ENCODE measurements at places on chromosomes 6 and 20.
A peak's percentile ranks its signal among the peaks of the same experiment; 100 is the strongest.

GRCh38 chr6:15475872-15476271 lies 187.0 kb downstream of the DTNBP1 start:
- DNase-seq = no peak

- DNase-seq = no peak
These were observed 25.4 kb downstream of the NDRG3 start for GRCh38 chr20:36720510-36720909.

DNA sequence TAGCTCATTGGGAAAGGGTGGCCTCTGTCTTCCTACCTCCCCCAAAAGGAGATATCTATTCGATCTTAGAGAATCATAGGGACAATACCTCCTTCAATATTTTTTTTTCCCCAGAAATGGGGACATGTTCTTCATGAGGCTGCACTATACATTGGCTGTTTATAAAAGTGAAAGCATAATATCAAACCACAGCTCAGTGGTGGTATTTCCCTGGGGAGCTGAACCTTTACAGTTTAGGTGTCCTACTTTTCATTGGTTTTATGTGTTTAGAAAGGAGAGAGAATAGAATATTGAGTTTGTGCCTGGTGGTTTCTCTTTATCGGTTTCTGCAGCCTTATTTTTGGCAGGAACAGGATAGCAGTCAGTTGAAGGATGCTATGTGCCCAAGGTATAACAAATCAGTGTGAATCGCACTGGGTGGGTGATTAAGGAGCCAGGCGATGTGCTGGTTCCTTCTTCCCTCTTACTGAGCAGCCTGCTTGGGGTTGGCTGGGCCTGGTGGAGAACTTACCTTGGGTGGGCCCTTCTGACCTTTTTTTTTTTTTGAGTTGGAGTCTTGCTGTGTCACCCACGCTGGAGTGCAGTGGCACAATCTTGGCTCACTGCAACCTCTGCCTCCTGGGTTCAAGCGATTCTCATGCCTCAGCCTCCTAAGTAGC lies 25.2 kb downstream of the UST start:
- DNase-seq = no peak

- no peak for DNase-seq
These were observed 44.7 kb upstream of the FOXQ1 start for GRCh38 chr6:1267057-1267732.

- DNase-seq = no peak
These were observed 80.7 kb downstream of the ANKRD60 start for GRCh38 chr20:58147628-58148370.

GRCh38 chr20:31835977-31836852 lies 9.2 kb downstream of the FOXS1 start:
- DNase-seq = no peak

GRCh38 chr20:40414843-40415615 lies 274.0 kb downstream of the MAFB start:
- DNase-seq = no peak

- DNase-seq = peak; percentile 58
These were observed 58.1 kb downstream of the RAB44 start for GRCh38 chr6:36755435-36756348.

- peak; percentile 13 for DNase-seq
These were observed 1.1 kb upstream of the PHF10 start for GRCh38 chr6:169725125-169726048.

DNA sequence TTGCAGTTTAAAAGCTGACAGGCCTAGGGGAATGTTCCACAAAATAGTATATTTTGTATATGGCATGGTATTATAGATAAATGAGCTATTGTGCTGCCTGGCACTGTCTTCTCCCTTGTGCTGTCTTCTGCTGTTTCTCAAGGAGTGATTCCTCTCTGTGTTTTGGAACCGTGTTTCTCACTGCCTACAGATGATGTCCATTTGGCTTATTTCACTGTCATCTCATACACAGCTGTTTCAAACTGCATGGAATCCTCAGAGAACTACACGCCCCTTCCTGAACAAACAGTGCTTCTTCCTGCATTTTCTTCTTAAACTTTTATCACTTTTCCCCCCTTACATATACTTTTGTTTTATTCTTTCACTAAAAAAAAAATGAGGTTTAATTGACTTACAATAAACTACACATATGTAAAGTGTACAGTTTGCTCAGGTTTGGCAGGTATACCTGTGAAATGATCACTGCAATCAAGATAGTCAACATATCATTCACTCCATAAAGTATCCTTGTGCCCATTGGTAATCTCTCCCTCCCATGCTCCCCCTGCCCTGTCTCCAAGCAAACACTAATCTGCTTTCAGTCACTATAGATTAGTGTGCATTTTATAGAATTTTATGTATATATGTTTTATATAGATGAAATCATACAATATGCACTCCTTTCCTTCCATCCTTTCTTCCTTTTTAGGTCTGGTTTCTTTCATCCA lies 43.0 kb downstream of the CBFA2T2 start:
- no peak for DNase-seq

DNA sequence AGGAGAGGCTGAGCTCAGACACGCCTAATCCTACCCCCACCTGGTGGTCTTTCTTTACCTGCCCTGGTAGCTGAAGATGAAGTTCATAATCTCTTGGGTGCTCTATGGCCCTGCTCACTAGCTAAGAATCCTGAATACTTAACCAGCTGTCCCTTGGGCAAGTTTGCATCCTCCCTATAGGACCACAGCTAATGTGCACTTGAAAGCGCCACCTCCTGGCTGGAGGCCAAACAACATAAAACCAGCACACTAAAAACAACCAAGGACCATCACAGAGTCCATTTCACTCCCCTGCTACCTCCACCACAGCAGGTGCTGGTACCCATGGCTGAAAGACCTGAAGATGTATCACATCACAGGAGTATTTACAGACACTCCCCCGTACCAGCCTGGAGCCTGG lies 155.5 kb upstream of the SLC24A3 start:
- no peak for DNase-seq

DNA sequence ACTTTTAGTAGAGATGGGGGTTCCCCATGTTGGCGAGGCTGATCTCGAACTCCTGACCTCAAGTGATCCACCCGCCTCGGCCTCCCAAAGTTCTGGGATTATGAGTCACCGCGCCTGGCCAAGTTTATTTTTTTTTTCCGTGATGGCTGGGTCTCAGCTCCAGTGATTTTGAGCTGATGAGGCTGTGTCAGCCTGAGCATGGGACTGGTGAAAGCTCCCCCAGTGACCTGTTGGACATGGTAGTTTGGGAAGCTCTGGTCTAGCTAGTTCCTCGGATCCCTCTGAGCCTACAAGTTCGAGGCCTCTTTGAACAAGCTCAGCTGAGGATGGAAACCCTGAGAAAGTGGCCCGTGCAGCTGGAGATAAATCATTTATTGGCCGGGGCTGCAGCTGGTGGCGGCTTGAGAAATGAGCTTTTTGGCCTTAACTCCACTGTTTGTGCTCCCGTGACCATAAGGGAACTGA lies 126.8 kb downstream of the SNX5 start:
- DNase-seq = no peak

DNA sequence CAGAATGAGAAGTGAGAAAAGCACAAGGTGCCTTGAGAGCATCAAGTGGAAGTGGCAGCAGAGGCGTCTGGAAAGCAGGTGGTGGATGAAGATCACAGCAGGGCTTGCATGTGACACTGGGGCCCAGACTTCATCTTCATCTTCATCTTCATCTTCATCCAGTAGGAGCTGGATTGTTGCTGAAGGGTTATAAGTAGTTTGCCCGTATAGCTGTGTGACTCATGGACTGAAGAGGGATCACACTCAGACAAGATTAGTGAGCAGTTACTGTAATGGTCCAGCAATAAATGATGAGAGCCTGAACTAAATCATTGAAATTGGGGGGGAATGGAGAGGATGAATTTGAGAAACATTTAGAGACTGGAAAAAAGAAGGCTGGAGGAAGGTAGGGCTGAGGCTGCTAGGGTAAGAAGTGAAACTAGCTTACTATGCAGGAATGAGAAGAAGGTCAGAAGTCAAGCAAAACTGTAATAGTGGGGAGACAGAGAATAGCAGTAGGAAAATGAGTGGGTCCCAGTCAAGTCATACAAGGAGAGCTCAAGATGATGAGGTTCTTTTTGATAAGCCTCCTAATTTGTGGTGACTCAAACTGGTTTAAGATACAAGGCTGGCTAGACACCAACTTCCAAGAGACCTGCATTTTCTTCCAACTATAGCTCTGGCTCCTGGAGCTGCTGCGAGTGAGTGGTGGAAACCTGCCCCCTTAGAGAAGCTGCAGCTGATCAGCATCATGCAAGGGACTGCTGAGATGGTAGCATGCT lies 92.3 kb upstream of the BEND6 start:
- no peak for DNase-seq

DNA sequence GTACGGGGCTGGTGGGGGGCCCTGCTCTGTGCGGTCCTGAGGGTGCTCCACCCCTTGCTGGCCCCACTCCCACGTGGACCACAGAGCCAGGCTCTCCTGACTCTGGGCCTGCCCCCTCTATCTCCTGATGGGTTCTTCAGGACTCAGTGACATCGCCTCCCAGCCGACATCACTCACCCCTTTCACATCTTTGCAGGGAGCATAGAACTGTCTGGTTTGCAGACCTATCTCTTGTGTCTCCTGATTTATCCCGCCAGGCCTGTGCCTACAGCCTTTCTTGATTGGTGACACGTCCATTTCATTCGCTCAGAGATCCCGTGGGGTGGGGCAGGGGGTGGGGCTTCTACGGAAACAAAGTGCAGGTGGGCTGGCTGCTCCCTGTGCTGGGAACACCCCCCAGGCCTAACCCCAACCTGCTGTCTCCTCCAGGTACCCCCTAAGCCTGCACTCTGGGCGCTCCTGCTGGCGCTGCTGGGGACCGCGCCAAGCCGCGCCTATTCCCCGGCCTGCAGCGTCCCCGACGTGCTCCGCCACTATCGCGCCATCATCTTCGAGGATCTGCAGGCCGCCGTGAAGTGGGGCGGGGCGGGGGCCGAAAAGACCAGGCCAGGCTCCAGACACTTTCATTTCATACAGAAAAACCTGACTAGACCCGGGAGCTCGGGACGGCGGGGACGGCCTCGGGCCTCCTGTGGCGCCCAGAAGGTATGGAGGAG lies 1.7 kb downstream of the C20orf204 start:
- no peak for DNase-seq

DNA sequence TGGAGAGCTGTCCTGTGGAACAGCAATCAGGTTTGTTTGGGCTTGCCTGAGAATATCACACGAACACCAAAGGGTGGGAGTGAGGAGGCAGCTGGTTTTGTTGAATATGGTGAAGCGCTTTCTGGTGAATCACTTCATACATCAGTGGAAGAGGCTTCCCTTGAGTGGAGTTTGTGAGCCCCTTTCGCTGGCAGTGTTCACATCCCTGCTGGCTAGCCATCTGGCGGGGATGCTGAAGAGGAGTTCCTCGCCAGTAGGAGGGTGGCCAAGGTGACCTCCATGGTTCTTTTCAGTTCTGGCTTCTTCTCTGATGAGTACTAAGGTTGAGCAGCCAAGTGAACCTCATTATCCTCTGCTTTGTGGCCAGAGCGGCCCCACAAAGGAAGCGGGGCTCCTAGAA lies 37.7 kb upstream of the RNF8 start:
- no peak for DNase-seq

DNA sequence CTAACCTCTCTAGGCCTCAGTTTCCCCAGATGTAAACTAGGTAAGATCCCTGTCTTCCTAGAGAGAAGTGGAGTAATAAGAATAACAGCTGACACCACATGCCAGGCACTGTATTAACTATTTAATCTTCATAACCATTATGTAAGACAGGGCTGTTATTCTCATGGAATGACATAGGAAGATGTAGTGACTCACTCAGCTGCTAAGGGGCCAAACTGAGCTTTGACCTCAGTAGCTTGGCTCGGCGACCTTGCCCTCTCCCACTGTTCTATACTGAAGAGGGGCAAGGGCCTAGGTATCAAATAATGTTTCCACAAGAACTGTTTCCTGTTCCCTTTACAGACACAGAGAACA lies 2.9 kb upstream of the MDGA1 start:
- no peak for DNase-seq

DNA sequence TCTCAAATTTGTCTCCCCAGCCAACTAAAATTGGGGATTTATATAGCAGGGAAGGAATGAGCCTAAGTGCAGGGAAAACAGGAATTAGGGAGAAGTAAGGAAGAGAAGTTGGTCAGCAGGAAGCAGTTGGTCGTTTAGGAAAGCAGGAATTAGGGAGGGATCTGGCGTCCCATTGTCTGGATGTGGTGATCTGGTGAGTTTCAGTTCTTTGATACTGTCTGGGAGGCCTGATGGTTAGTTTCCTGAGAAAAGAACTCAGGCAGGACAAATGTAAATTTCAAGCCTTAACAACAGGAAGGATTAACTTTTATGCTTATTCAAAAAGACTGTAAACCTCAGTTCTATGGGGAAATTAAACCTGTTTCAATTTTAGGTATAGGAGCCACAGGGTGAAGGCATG lies 116.2 kb upstream of the PRL start:
- DNase-seq = no peak

GRCh38 chr20:41714030-41714429 lies 95.9 kb upstream of the CHD6 start:
- DNase-seq = no peak

Data from stimulated activated CD4-positive, alpha-beta T cell treated with anti-CD3 and anti-CD28 coated beads, Interleukin-2, amount 100 ng/mL, for 48 hours (primary cell).